Aorta (tissue), 5 donors: ENCODE measurements at places on chromosomes 4 and X. TPM values are rescaled to one million over a fixed set of nuclear protein-coding genes. Genes with fewer than 3 reads are reported as not detected.

- H3K4me3 ChIP-seq = no peak overlapping the region
- peaks cover 5% of the 10 kb centered on the region for H3K4me1 ChIP-seq
- DNase-seq = no peak
These were observed 181.0 kb downstream of the MAML3 start for GRCh38 chr4:139973015-139973414.

- H3K27me3 ChIP-seq = no peaks in the 10 kb centered on the region
- H3K27ac ChIP-seq = no peak overlapping the region
- DNase-seq = peak; percentile 54
- H3K4me1 ChIP-seq = peaks cover 3% of the 10 kb centered on the region
- H3K36me3 ChIP-seq = no peaks in the 10 kb centered on the region
- no peak overlapping the region for H3K4me3 ChIP-seq
These were observed 98.6 kb downstream of the MGST2 start for GRCh38 chr4:139764182-139764581.

- H3K4me3 ChIP-seq = no peak overlapping the region
- H3K4me1 ChIP-seq = no peaks in the 10 kb centered on the region
- DNase-seq = no peak
- H3K27me3 ChIP-seq = no peaks in the 10 kb centered on the region
These were observed 51.5 kb upstream of the BEND2 start for GRCh38 chrX:18272222-18272621.

DNA sequence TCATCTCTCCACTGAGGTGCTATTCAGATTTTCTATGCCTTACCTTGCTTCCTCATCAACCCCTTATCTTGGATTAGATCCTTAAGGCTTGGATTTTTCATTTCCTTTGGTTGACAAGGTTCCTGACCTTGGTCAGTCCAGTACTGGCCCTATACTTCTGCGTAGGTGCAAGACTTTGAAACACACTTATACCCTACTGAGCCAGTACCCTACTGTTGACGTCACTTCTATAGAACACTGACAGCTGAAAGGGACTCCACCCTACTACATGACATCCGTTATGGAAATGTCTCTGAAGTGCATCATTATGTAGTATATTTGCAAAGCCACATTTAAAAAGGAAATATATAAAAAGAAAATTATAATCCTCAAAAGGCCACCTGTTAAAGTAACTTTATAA, 12.0 kb upstream of the PLS3 start:
- no peak overlapping the region for H3K4me3 ChIP-seq
- no peaks in the 10 kb centered on the region for H3K4me1 ChIP-seq
- no peaks in the 10 kb centered on the region for H3K27me3 ChIP-seq

DNA sequence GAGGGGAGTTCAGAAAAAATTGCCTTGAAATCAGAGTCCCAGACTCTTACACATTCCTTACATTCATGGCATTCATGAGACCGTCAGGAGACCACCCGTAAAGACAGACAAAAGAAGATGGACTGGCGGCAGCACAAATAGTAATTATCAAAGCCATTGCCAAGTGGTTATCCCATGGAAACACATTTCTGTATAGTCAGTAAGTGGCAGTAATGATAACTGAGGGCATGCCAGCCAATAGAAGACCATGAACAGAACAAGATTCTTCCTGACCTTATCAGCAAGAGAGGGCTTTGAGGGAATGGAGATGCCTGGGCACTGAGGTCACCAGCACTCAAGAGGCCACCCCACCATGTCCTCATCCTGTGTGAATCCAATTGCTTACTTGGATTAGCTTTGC, 121.7 kb upstream of the HCCS start:
- H3K27ac ChIP-seq = no peak overlapping the region
- no peaks in the 10 kb centered on the region for H3K27me3 ChIP-seq
- no peaks in the 10 kb centered on the region for H3K4me1 ChIP-seq
- H3K4me3 ChIP-seq = no peak overlapping the region
- no peaks in the 10 kb centered on the region for H3K36me3 ChIP-seq

GRCh38 chrX:47217121-47217851, 1.2 kb upstream of the CDK16 start:
- H3K4me3 ChIP-seq = no peak overlapping the region
- no peaks in the 10 kb centered on the region for H3K4me1 ChIP-seq
- DNase-seq = no peak
- peak overlapping the region; percentile 69 for H3K27ac ChIP-seq

GRCh38 chr4:73870768-73871167, 1.6 kb downstream of the CXCL1 start:
- no peak overlapping the region for H3K27ac ChIP-seq
- H3K4me3 ChIP-seq = no peak overlapping the region
- no peaks in the 10 kb centered on the region for H3K36me3 ChIP-seq
- no peaks in the 10 kb centered on the region for H3K4me1 ChIP-seq
- H3K27me3 ChIP-seq = peaks cover 2% of the 10 kb centered on the region

DNA sequence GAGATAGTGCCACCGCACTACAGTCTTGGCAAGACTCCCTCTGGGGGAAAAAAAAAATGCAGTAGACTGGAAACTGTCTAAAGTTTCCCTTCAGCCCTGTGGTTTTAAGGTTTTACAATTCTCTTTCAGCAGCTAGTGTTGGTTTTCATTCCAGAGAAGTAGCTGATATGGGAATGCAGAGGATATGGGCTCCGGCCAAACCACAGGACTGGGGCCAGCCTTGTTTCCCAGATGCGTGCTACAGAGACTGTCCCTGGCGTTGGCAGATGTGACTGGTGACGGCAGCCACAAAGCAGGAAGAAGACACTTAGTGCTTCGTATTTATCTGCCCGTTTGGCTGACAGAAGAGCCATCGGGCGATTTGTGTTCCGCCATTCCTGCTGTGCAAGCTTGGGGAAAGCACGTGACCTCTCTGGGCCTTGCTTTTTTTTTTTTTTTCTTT, 43.2 kb downstream of the ZBTB49 start:
- no peak overlapping the region for H3K27ac ChIP-seq
- H3K4me1 ChIP-seq = no peaks in the 10 kb centered on the region
- H3K4me3 ChIP-seq = no peak overlapping the region
- no peak for DNase-seq

DNA sequence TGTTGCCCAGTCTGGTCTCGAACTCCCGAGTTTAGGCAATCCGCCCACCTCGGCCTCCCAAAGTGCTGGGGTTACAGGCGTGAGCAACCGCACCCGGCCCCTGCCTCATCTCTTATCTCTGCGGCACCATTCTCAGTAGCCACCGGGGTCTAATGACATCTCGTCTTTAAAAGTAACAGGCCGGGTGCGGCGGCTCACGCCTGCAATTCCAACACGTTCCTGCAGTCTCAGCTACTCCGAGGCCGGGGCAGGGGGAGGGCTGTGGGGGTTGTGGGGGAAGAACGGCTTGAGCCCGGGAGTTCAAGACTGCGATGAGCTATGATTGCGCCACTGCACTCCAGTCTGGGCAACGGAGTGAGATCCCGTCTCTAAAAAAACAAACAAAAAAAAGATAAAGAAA, 28.8 kb downstream of the ING2 start:
- no peaks in the 10 kb centered on the region for H3K36me3 ChIP-seq
- H3K4me3 ChIP-seq = no peak overlapping the region
- DNase-seq = no peak
- H3K4me1 ChIP-seq = no peaks in the 10 kb centered on the region

DNA sequence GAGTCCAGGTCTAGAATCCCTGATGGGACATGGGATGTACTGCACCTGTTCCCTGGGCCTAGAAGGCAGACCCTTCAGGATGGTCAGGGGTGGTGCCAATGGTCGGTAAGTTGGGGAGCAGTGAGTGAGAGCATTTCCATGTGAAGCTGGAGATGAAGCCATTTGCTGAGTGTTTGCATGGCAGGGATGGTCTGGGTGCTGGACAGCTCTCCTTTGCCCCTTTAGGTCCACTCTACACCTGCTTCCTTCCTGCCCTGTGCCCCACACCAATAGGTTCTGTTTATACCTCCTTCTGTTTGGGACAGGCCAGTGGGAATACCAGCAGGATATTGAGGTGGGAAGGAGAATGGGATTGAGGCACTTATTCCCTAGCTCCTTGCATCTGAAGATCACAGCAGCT, 181.3 kb downstream of the STK32B start:
- H3K4me1 ChIP-seq = no peaks in the 10 kb centered on the region
- no peaks in the 10 kb centered on the region for H3K27me3 ChIP-seq
- no peak for DNase-seq
- H3K27ac ChIP-seq = no peak overlapping the region
- H3K4me3 ChIP-seq = no peak overlapping the region

- no peak for DNase-seq
- H3K36me3 ChIP-seq = no peaks in the 10 kb centered on the region
- no peaks in the 10 kb centered on the region for H3K4me1 ChIP-seq
- no peak overlapping the region for H3K27ac ChIP-seq
These were observed 237.5 kb downstream of the BCOR start for GRCh38 chrX:39859991-39860861.

DNA sequence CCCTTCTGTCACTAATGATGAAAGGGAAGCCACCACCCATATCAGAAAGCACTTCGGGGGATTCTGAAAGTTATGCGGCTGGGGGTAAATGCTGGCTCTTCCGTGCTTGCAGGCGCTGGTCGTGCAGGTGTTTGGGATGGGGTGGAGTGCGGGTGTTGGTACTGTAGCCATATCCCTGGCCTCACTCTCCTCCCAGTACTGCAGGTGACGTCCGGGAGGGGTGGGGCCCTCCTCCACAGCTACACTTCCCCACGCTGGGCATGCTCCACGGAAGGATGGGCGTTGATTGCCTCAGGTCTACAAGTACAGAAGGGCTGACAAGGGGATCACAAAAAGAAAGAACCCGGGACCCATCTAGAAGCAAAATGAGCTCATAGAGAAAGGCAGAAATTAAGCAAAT, 48.6 kb upstream of the CLDN24 start:
- no peaks in the 10 kb centered on the region for H3K27me3 ChIP-seq
- no peak overlapping the region for H3K4me3 ChIP-seq
- no peaks in the 10 kb centered on the region for H3K4me1 ChIP-seq

- H3K4me1 ChIP-seq = no peaks in the 10 kb centered on the region
- no peak overlapping the region for H3K27ac ChIP-seq
- H3K4me3 ChIP-seq = no peak overlapping the region
- DNase-seq = no peak
- no peaks in the 10 kb centered on the region for H3K36me3 ChIP-seq
These were observed 1844.6 kb upstream of the TENM3 start for GRCh38 chr4:180398564-180398963.

DNA sequence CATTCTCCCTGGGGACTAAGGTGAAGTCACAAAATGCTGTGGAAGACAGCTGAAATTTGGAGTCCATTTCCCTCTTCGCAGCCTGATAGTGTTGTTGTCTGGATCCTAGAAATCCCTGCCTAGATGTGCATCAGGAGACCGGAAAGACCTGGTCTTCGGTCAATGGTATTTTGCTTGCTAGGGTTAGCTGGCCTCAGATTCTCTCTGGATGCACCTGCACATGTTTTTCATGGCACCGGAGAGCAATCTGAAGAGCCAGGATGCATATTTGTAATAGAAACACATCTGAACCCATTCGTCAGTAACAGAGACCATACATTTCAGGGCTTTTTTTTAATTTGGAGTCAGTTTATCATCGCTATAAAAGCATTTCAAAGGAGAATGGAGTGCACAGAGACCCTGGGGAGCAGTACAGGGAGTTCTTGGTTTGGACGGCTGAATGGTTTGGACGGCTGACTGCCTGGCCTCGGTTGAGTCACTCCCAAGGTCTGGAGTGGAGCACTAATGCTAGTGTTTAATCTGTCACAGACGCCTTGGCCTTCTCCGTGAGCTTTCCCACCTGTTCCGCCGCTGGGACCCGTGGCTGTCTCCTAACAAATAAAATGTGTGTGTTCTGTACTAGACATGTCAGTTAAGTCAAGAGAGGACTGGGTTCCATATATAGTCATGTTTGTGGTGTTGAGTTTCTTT, 7.5 kb upstream of the PDLIM3 start:
- peak; percentile 82 for DNase-seq
- H3K27me3 ChIP-seq = no peaks in the 10 kb centered on the region
- peak overlapping the region; percentile 93 for H3K27ac ChIP-seq
- no peak overlapping the region for H3K4me3 ChIP-seq

DNA sequence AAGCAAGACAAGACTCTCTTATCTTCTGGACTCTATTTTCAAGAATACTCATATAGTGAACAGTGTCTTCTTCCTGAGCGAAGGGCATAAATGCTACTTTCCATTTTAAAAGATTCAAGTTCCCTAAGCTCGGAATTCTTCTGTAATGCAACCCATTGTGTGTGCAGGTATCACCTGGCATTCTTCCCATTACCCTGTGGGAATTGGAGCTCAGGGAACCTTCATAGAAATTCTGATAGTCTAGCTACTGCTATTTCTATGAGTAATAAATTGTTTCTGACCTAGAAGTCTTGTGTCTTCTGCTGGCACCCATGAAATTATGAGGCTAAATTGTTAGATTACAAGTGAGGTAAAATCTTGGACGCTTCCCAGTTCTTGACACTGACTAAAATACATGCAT, 324.1 kb upstream of the DIPK2B start:
- no peak overlapping the region for H3K27ac ChIP-seq
- no peaks in the 10 kb centered on the region for H3K36me3 ChIP-seq
- no peak overlapping the region for H3K4me3 ChIP-seq
- no peaks in the 10 kb centered on the region for H3K4me1 ChIP-seq

- H3K27ac ChIP-seq = no peak overlapping the region
- peaks cover 3% of the 10 kb centered on the region for H3K36me3 ChIP-seq
- H3K4me3 ChIP-seq = no peak overlapping the region
- H3K27me3 ChIP-seq = no peaks in the 10 kb centered on the region
- no peaks in the 10 kb centered on the region for H3K4me1 ChIP-seq
These were observed 196.2 kb upstream of the PGRMC2 start for GRCh38 chr4:128483816-128484215.

- no peaks in the 10 kb centered on the region for H3K36me3 ChIP-seq
- H3K27me3 ChIP-seq = no peaks in the 10 kb centered on the region
- H3K27ac ChIP-seq = no peak overlapping the region
These were observed 372.9 kb downstream of the NKX6-1 start for GRCh38 chr4:84126061-84126787.

DNA sequence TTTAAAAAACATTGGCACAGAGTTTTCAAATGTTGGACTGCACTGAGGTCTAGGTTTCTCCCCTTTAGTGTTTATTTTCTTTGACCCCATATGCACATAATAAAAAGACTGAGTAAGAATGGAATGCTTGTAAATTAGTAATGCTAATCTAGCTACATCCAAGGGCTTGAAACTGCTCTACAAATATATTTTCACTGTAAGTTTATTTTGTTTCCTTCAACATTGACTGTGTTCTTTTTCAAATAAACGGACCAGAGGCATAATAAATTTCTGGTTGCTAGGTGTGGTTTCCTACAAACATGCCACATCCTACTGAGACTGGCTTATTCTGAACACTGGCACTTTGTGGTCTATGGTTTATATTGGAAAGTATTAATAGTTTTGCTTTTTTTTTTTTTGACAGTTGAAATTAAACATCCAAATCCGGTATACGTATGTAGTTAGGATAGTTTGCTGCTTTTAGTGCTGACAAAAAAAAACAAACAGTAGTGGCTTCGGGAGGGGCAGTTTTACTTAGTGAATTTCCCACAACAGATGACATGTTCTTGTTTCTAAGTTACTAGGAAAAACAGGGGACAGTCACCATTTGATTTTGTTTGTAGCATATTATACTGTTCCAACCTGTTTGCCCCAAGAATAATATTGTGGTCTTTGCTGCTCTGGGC, 13.2 kb downstream of the CA5B start:
- no peaks in the 10 kb centered on the region for H3K4me1 ChIP-seq
- no peak overlapping the region for H3K4me3 ChIP-seq
- H3K36me3 ChIP-seq = no peaks in the 10 kb centered on the region
- no peak for DNase-seq
- H3K27ac ChIP-seq = peak overlapping the region; percentile 81
- H3K27me3 ChIP-seq = no peaks in the 10 kb centered on the region

Gene NPNT
- 145 TPM for total RNA-seq

Gene DGKK
- not detected for total RNA-seq

Gene PDE6B
- total RNA-seq = 2.4 TPM

Gene MUC7
- total RNA-seq = not detected

Gene KLHL2
- total RNA-seq = 28.2 TPM

Gene XAGE2
- not detected for total RNA-seq

Gene PLAC8
- total RNA-seq = 3.5 TPM

Gene FABP2
- total RNA-seq = not detected

Gene MAGEA2
- not detected for total RNA-seq

Gene CD38
- total RNA-seq = 7.8 TPM

Gene SPANXA1
- total RNA-seq = not detected
